ENCODE measurements at places on chromosomes 6 and 20. TPM values are rescaled to one million over a fixed set of nuclear protein-coding genes. Genes with fewer than 3 reads are reported as not detected.

The GPR6 gene
- total RNA-seq: not detected

The NRSN1 gene
- not detected for total RNA-seq

The CDSN gene
- total RNA-seq: not detected

The CLVS2 gene
- 0.11 TPM for total RNA-seq

The SIGLEC1 gene
- total RNA-seq: not detected

The SLC17A4 gene
- total RNA-seq: not detected

The C20orf144 gene
- not detected for total RNA-seq

The ZC2HC1B gene
- 0.26 TPM for total RNA-seq

The HRH3 gene
- total RNA-seq: not detected

The DCDC2 gene
- not detected for total RNA-seq

The E2F1 gene
- 3.4 TPM for total RNA-seq

The ZNF391 gene
- 5.7 TPM for total RNA-seq

The MYH7B gene
- total RNA-seq: 0.13 TPM

The ADIG gene
- total RNA-seq: not detected

The SLC26A8 gene
- not detected for total RNA-seq

The CFAP61 gene
- not detected for total RNA-seq

The EMILIN3 gene
- total RNA-seq: not detected

The UBE2C gene
- total RNA-seq: 17.3 TPM

The LBP gene
- 2.1 TPM for total RNA-seq

The RIPPLY2 gene
- under 0.01 TPM for total RNA-seq

The MARCKS gene
- total RNA-seq: 169 TPM

The NNAT gene
- 0.13 TPM for total RNA-seq

The MYL9 gene
- total RNA-seq: 75.1 TPM

The SLC22A16 gene
- not detected for total RNA-seq

Data from articular chondrocyte of knee joint (primary cell).